ENCODE measurements at places on chromosomes 3 and 15.

DNA sequence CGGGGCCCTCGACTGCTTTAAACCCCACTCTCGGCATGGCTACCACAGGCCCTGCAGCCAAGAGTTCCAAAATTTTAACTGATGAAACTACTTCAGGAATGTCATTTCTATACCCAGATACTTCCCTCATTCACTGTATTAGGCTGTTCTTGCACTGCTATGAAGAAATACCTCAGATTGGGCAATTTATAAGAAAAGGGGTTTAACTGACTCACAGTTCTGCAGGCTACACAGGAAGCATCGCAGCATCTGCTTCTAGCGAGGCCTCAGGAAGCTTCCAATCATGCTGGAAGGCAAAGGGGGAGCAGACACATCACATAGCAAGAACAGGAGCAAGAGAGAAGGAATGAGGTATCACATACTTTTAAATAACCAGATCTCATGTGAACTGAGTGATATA, 21.6 kb upstream of the ALCAM start:
- DNase-seq = no peak

DNA sequence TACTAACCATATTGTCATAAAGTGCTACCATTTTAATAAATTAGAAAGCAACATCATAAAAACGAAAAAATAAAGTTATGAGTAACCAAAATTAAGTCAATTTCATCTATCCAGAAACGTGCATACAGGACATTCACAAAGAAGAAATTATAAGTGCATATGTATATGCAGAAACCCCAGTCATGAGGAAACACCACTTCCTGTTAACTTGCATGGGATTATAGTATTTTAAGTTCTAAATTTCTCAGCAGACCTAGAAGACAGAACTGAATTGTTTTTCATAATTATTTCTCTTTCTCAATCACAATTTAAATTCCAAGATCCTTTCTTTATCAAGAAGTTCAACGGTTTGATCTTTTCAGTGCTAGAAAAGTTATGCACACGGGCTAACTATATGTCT, 1.4 kb upstream of the KBTBD8 start:
- DNase-seq = no peak

DNA sequence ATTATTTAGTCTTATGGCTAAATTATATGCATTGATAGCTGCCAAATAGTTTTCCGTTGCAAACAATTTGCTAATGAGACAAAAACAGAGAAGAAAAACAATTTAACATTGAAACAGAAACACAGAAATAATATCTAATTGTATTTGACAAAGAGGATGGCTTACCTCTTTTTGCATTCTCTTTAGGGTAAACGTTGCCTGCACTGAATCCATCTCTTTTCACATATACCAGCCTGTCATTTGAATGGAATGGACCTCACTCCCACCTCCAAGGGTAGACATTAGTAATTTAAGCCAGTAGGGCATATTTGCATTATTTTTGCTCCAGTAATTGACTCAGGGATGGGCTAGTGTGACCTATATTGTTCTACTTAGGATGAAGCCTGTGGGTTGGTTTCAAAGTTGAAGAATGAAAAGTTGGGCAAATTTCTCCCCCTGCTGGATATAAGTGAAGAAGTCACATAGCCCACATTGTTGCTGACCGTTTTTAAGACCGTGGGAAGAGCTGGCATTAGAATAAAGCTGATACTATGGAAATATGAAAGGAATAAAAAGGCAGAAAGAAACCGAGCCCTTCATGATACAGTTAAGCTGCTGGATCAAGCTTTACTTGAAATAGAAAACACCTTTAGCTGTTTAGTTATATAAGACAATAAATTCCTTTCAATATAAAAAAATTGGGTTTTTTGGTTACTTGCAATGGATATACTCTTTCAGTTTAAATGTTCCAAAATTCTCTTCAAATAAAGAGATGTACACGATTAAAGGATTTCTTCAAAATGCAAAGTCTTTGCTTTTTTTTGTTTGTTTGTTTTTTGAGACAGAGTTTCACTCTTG, 26.9 kb downstream of the PIERCE2 start:
- DNase-seq = peak; percentile 39

DNA sequence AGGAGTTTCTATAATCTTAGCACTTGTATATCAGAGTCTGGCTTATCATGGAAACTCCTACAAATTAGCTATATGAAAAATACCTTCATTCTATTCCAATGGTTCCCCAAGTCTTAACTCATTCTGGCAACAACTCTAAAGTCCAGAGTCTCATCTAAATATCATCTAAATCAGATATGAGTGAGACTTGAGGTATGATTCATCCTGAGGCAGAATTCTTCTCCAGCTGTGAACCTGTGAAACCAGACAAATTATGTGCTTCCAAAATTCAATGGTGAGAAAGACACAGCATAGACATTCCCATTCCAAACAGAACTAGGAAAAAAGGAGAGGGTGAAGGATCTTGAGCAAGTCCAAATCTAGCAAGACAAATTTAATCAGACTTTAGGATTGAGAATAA, 138.8 kb downstream of the THRB start:
- DNase-seq = no peak

Data from HS-5 (cell line).